ENCODE measurements at places on chromosomes 3 and 15.

GRCh38 chr3:67937498-67938118, 283.2 kb upstream of the SUCLG2 start:
- DNase-seq: no peak

DNA sequence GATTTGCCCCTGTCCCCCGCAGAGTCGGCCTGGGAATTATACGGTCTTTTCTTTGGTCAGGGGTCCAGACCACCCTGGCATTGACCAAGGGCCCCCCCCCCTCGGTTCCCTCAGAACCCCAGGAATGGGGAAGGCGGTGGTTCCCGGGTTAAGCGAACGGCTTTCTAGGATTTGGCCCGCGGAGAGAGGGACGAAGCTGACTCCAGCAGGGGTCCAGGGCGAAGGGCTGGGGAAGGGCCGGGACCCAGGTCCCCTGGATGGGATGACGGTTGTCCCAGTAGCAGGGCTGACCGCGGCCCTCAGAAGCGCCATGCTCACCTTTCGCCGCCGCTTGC, 274 bp downstream of the RRP9 start:
- no peak for DNase-seq

DNA sequence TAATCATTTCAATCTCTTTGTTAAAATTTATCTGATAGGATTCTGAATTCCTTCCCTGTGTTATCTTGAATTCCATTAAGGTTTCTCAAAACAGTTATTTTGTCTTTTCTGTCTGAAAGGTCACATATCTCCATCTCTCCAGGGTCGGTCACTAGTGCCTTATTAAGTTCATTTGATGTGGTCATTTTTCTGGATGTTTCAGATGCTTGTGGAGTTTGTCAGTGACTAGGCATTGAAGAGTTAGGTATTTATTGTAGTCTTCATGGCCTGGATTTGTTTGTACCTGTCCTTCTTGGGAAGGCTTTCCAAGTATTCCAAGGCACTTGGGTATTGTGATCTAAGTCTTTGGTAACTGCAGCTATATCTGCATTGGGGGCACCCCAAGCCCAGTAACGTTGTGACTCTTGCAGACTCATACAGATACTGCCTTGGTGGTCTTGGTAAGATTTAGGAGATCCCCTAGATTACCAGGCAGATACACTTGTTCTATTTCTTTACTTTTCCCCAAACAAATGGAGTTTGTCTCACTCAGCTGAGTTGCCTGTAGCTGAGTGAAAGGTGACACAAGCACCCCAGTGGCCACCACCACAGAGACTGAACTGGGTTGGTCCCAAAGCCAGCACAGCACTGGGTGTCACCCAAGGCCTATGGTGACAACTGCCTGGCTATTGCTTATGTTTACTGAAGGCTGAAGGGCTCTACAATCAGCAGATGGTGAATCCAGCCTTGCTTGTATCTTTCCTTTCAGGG, 18.9 kb upstream of the SLC27A2 start:
- DNase-seq: no peak

DNA sequence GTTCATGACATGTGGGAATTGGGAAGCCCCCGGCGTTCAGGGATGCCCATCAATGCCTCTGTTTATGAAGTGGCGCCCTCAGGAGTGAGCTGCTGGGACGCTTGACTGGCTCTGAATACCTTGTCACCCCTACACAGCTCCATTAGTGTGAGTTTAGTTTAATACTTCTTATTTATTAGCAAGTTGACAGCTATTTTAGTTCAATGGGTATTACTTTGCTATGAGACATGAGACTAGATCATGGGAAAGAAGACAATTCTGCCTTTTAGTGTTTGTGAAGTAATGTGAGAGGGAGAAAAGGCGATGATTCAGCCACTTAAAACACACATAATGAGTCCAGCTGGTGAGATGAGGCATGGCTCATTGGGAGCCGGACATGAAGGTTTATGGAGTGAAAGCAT, 678.5 kb downstream of the NR2F2 start:
- DNase-seq: no peak

- peak; percentile 45 for DNase-seq
These were observed 14.6 kb downstream of the IP6K2 start for GRCh38 chr3:48702320-48702920.

DNA sequence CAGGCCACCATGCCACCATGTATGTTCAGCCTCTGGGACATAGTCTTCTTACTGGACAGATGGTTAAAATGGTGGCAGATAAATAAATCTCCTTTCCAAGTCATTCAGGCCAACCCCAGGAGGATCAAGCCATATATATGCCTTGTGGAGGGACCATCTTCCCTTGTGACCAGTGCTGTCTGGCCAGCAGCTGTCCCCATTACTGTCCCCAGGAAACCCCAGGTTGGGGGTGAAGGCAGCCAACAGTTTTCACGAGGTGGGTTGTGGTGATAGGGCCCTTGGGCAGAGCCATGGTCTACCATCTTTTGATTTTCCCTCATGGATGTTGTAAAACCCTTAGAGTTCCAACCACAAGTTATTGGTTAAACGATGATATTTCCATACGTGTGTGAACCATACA, 48.7 kb upstream of the PCSK6 start:
- no peak for DNase-seq

GRCh38 chr3:26099692-26100091, 309.8 kb downstream of the OXSM start:
- no peak for DNase-seq

- DNase-seq: no peak
These were observed 844.9 kb upstream of the ALCAM start for GRCh38 chr3:104521606-104522336.

GRCh38 chr3:177300842-177301241, 103.6 kb upstream of the TBL1XR1 start:
- no peak for DNase-seq

GRCh38 chr3:13077431-13078162, 4.4 kb upstream of the IQSEC1 start:
- DNase-seq: no peak

DNA sequence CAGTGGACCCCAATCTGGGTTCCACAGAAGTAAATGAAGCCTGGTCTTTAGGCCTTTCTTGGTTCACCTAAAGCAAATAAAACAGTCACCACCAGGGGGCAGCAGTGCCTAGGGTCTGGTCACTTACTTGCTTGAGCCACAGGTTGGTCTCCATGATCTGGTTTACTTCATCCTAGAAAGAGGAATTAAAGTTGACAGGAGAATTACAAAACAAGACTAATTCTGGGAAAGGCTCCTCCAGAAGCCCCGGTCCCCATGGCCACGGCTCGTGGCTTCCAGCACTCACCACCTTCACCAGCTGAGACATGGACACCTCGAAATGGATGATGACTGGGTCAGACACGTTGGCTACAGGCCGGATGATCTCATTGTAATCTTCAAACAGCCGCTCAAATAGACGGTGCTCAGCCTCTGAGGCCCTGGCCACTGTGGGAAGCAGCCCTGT, 2.3 kb downstream of the CHRNA3 start:
- peak; percentile 87 for DNase-seq

- no peak for DNase-seq
These were observed 734 bp downstream of the TBL1XR1 start for GRCh38 chr3:177196456-177197040.

- no peak for DNase-seq
These were observed 154.4 kb upstream of the HES1 start for GRCh38 chr3:193981504-193981903.

DNA sequence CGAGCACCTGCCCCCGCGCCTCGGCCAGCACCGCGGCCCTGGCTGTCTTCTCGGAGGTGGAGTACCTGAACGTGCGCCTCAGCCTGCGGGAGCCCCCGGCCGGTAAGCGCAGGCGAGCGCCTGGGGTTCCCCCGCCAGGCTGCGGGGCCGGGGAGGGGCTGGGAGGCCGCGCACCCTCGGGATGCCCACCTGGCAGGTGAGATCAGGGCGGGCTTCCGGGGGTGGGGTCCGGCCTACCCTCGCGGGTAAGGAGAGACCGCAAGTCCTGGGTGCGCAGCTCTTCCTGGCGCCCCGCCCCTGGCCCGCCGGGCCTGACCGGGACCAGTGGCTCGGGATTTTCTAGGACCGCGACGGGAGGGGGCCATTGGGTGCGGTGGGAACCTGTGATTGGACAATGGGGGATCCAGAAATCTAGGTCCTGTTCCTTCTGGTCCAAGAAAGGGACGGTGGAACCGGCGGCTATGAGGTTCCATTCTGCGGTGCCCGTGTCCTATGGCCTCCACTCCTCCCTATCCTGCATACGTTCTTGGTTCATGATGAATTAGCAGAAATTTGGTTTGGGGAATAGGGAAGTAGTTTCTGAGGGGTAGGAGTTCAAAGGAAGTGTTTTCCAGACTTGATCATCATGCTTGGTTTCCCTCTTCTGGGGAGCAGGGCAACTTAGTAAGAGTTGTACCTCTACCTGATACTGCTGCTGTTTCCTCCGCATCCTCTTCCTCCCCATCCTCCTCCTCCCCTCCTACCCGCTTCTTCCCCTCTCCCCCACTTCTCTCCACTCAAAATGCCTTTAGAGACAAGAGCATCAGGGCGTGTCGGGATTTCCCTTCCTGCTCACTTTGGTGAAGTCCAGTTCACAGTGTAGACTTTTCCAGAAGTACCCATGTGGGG, 808 bp downstream of the ARRDC4 start:
- peak; percentile 70 for DNase-seq

- DNase-seq: no peak
These were observed 9.5 kb downstream of the ANAPC13 start for GRCh38 chr3:134476306-134476705.

GRCh38 chr3:63135367-63135766, 142.7 kb upstream of the SYNPR start:
- no peak for DNase-seq

GRCh38 chr3:11638495-11639358, 5.0 kb downstream of the VGLL4 start:
- DNase-seq: no peak

DNA sequence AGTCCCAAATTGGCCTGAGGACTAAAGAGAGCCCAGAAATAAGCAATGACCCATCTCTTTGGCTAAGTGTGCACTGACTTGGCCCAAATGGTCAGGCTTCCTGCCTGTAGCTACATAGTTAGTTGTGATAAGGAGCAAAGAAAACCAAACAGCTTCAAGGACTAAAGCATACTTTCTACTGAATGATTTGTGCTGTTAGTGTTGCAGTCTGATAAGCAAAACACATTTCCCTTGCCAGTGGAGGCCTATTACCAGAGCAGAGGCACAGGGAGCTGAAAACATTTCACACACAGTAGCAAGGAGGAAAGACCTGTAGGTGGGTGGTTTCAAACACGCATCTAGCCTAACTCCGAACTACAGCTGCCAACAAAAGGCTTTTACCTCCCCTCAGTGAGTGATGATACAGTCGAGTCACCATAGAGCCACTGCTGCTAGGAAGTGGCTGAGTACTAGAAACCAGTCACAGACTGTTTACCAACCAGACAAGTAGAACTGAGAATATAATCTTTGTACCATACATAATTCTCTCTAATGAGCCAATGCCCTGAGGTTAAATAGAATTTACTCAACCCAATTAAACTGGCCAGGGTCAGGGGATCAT, 222.3 kb upstream of the THBS1 start:
- no peak for DNase-seq

DNA sequence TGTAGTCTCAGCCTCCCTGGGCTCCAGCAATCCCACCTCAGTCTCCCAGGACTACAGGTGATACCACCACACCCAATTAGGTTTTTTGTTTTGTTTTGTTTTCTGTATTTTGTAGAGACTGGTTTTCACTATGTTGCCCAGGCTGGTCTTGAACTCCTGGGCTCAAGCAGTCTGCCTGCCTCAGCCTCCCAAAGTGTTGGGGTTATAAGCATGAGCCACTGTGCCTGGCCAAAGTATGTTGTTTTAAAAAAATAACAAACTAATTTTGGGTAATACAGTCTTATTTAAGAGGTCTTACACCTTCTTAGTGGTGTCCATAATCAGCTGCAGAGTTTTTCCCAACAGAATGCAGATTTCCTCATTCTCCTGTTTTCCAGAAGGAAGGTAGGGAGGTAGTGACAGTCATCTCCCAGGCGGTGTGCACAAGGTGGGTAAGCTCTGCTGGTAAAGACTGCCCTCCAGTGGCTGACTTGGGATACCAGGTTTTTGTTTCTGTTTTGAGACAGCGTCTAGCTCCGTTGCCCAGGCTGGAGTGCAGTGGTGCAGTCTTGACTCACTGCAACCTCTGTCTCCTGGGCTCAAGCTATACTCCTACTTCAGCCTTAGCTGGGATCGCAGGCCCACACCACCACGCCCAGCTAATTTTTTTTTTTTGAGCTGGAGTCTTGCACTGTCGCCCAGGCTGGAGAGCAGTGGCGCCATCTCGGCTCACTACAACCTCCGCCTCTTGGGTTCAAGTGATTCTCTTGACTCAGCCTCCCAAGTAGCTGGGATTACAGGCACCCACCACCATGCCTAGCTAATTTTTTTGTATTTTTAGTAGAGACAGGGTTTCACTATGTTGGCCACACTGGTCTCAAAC, 58.4 kb downstream of the MAP6D1 start:
- DNase-seq: peak; percentile 78

- no peak for DNase-seq
These were observed 194.1 kb upstream of the ZBTB20 start for GRCh38 chr3:115341208-115341607.

- DNase-seq: no peak
These were observed 701.4 kb upstream of the LMCD1 start for GRCh38 chr3:7800006-7800780.

GRCh38 chr15:89506026-89506686, 9.8 kb upstream of the RHCG start:
- no peak for DNase-seq

GRCh38 chr3:160545504-160545871, 19.9 kb downstream of the KPNA4 start:
- no peak for DNase-seq

DNA sequence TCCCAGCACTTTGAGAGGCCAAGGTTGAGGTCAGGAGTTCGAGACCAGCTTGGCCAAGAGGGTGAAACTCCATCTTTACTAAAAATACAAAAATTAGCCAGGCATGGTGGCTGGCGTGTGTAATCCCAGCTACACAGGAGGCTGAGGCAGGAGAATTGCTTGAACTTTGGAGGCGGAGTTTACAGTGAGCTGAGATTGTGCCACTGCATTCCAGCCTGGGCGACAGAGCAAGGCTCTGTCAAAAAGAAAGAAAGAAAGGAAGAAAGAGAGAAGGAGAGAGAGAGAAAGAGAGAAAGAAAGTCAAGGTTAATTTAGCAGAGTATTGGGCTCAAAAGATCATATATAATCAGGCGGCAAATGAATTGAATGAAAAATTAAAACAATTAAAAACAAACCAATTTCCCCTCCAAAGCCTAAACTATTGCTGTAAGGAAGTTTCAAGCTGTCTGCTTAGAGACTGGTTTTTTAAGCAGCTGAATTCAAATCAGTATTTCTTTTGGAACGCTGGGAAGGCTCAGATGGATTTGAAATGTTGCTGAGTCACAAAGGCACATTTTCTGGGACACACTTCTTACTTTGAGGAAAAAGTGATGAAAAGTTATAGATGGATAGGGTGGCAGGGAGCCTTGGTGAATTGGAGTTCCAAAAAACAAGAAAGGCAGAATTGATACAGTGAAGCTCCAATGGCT, 81.3 kb upstream of the BHLHE40 start:
- DNase-seq: no peak

GRCh38 chr3:114331007-114331406, 37.2 kb downstream of the TIGIT start:
- no peak for DNase-seq

GRCh38 chr3:177181418-177181817, 15.9 kb downstream of the TBL1XR1 start:
- DNase-seq: no peak

GRCh38 chr15:33753012-33753411, 215.3 kb upstream of the CHRM5 start:
- no peak for DNase-seq

GRCh38 chr3:129383292-129383860, 45.1 kb downstream of the EFCAB12 start:
- DNase-seq: peak; percentile 83

- DNase-seq: no peak
These were observed 2.5 kb upstream of the ANKRD28 start for GRCh38 chr3:15800327-15800726.

All from H9 (cell line).